Right ventricle myocardium inferior (tissue), 1 donor: ENCODE measurements at places on chromosomes 11 and 22. TPM values are rescaled to one million over a fixed set of nuclear protein-coding genes. Genes with fewer than 3 reads are reported as not detected.

NPAS4 gene
- total RNA-seq = not detected

NAV2 gene
- total RNA-seq = 14.0 TPM

RIMBP3C gene
- not detected for total RNA-seq

IGSF22 gene
- total RNA-seq = 1.4 TPM

CCDC34 gene
- 3.8 TPM for total RNA-seq

TIGD3 gene
- total RNA-seq = 0.54 TPM

TOLLIP gene
- total RNA-seq = 46.8 TPM

MS4A3 gene
- not detected for total RNA-seq

MUC5AC gene
- not detected for total RNA-seq

LRRC74B gene
- total RNA-seq = not detected

SYTL2 gene
- total RNA-seq = 2.4 TPM

LINC01488 gene
- total RNA-seq = 0.08 TPM

OR5A1 gene
- total RNA-seq = not detected

CCDC86 gene
- 9.3 TPM for total RNA-seq

MMP13 gene
- total RNA-seq = not detected

H19 gene
- total RNA-seq = 611 TPM

KDELR3 gene
- 4.4 TPM for total RNA-seq

C11orf54 gene
- total RNA-seq = 30.2 TPM

MYO18B gene
- 139 TPM for total RNA-seq

OR52A1 gene
- total RNA-seq = not detected

OR51I1 gene
- not detected for total RNA-seq

MS4A15 gene
- not detected for total RNA-seq

SCGB1D2 gene
- total RNA-seq = 4.0 TPM

FGF4 gene
- total RNA-seq = not detected

BET1L gene
- 19.4 TPM for total RNA-seq

ALDH3B1 gene
- 3.5 TPM for total RNA-seq

DDTL gene
- total RNA-seq = 1.5 TPM

ZBTB16 gene
- total RNA-seq = 78.1 TPM

PHETA2 gene
- 6.2 TPM for total RNA-seq

IGLL1 gene
- total RNA-seq = not detected

CYTH4 gene
- 7.5 TPM for total RNA-seq

ZNF280B gene
- total RNA-seq = 0.49 TPM

MTCH2 gene
- total RNA-seq = 103 TPM

XKR3 gene
- not detected for total RNA-seq

AIFM3 gene
- 0.65 TPM for total RNA-seq

RPLP2 gene
- total RNA-seq = 1,110 TPM

UBE4A gene
- total RNA-seq = 32.0 TPM

SLC17A6 gene
- total RNA-seq = not detected

SEC14L2 gene
- total RNA-seq = 0.65 TPM

SCT gene
- total RNA-seq = not detected

APOL6 gene
- total RNA-seq = 6.6 TPM

HBG2 gene
- not detected for total RNA-seq

SLC22A6 gene
- not detected for total RNA-seq

WNT11 gene
- total RNA-seq = 18.2 TPM

C11orf87 gene
- total RNA-seq = not detected

TSPAN32 gene
- 15.0 TPM for total RNA-seq
